CD4-positive, alpha-beta T cell treated with Interleukin-2 at 100 ng/mL for 4 hours (primary cell): ENCODE measurements at places on chromosomes 3 and 15.

- no peak for DNase-seq
Observed at GRCh38 chr3:55691141-55691540, 204.0 kb upstream of the WNT5A start.

GRCh38 chr3:14228681-14229470 is 50.3 kb downstream of the LSM3 start:
- DNase-seq: no peak

GRCh38 chr3:146345900-146346299 is 95.0 kb upstream of the PLSCR4 start:
- DNase-seq: no peak

DNA sequence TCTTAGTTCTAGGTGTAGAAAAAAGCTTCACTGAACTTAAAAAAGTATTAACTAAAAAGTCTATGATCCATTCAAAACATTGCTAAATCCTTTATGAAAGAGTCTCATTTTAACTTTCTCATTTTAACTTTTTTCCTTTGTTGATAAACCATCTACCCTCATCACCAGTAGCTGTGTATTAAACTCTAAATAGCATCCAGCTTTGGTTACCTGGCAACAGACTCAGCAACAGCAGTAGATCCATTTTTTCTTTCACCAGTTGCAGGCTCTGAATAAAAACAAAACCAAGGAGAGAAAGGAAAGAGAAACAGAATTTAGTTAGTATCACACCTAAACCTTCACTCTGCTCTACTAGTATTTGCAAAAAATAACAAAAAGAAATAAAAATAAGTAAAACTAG is 51.6 kb downstream of the TP53BP1 start:
- no peak for DNase-seq

GRCh38 chr3:88188436-88188835 is 38.7 kb downstream of the C3orf38 start:
- DNase-seq: no peak

DNA sequence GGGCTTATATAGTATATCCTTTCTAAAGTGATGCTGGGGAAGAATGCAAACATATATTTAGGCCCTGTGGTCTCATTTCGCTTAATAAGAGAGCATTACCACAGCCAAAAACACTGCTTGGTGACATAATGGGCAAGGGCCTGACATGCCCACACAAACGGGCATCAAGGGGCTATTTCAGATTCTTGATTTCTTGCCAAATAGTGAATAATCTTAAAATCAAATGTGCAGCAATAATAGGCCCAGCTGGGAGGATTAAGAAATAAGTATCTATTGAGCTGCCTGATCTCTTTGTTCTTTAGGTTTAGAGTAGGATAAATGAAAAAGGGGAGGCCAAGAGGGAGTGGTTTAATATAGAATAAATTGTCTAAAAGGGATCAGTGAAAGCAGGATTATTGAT is 241.0 kb upstream of the GBE1 start:
- DNase-seq: no peak

DNA sequence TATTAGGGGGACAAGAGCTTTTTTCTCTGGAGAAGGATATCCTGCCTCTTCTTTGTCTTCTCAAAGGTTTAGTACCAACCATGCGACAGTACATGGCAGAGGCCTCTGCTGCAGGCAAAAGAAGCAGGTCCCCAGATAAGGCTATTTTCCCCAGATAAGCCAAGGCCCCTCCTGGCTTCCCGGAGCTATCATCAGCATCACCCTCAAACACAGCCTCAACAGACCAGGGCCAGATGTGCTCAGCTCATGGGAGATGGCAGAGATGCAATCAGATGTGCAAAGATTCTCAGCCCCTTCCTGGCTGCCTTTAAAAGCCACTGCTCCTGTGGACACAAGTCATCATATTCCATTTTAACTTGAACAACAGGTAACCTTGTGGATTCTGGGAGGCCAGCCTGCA is 49.0 kb downstream of the NTRK3 start:
- no peak for DNase-seq

GRCh38 chr3:184821034-184821433 is 9.1 kb downstream of the VPS8 start:
- DNase-seq: no peak

DNA sequence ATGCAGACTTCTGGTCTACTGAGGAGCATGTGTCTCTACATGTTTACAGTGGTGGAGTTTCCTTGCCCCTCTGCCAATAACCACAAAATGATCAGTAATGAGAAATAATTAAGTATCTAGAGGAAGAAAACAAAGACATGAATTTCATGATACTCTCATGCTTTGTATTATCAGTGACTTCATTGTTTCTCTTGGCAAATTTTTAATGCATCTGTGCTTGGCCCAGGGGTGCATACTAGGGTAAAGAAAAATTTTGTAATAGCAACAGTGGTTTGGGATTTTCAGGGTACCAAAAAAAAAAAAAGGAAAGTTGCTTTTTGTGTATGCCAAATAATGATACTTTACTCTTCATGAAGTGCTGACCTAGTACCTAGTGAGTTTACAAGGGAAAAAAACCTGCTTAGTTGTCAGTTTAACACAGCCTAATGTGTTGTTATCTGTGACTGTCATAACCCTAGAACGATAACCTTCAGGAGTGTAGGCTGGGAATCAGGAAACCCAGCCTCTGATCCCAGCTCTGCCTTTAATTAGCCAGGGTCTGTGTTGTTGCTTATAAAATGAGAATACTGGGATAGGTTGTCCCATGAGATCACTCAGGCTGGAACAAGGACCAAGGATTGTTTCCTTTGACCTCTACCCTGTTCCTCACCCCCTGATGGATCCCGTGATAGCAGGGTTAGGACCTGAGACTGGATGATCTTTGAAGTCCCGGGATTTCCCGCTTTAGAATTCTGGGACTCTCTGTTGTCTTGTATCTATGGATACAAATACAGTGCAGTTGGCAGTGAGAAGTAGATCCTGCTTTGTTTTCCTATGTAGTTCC is 117.5 kb downstream of the CMSS1 start:
- no peak for DNase-seq

DNA sequence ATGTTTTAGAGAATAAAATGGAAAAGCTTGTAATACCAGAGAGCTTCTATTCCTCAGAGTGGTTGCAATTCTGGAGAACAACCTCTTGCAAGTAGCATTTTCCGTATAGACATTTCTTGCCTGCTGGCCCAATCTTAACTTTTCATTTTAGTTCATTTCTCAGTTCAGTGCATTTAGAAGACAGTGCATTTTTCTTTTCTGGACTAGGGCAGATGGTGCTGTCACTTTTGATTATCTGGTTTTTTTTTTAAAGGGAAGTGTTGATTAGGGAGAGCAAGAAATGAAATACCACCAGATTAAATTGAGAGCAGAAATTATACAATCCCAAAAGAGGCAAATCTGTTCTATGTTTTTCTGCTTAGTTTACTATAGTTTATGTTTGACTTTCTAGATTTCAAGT is 172.7 kb downstream of the GHSR start:
- DNase-seq: no peak

GRCh38 chr15:80703081-80703480 is 8.0 kb downstream of the ABHD17C start:
- no peak for DNase-seq

DNA sequence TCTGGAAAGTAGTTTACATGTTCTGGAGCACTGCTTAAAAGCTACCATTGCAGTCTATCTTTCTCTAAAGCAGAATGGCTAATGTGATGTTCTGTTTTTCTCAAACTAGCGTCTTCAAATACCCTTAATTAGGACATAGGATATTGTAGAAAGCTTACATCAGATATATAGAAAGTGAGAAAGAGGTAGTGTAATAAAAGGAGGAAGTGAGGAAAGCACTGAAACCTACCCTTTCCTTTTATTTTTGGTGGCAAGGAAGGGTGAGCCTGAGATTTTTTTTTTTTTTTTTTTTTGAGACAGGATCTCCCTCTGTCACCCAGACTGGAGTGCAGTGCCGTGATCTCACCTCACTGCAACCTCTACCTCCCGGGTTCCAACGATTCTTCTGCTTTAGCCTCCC is 9.4 kb downstream of the SENP2 start:
- no peak for DNase-seq

DNA sequence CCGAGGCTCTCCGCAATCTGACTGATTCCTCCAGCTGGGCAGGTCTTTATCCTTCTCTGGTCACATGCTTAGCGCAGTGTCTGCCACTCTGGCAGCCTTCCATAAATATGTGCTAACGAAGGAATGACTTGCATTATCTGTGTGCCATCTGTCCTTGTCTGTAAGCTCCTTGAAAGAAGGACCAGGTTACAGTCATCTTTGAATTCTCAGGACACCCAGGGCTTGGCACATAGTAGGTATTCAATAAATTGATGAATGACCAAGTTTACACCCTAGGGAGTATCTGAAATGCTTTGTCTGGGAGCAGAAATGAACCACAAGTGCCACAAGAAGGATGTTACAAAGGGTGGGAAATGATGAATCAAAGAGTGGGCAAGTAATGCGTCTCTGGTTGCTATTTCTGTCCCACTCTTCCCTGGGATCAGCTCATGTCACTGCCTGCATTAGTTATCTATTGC is 16.5 kb upstream of the FAM3D start:
- no peak for DNase-seq

GRCh38 chr3:96803870-96804269 is 10.5 kb upstream of the EPHA6 start:
- DNase-seq: no peak

DNA sequence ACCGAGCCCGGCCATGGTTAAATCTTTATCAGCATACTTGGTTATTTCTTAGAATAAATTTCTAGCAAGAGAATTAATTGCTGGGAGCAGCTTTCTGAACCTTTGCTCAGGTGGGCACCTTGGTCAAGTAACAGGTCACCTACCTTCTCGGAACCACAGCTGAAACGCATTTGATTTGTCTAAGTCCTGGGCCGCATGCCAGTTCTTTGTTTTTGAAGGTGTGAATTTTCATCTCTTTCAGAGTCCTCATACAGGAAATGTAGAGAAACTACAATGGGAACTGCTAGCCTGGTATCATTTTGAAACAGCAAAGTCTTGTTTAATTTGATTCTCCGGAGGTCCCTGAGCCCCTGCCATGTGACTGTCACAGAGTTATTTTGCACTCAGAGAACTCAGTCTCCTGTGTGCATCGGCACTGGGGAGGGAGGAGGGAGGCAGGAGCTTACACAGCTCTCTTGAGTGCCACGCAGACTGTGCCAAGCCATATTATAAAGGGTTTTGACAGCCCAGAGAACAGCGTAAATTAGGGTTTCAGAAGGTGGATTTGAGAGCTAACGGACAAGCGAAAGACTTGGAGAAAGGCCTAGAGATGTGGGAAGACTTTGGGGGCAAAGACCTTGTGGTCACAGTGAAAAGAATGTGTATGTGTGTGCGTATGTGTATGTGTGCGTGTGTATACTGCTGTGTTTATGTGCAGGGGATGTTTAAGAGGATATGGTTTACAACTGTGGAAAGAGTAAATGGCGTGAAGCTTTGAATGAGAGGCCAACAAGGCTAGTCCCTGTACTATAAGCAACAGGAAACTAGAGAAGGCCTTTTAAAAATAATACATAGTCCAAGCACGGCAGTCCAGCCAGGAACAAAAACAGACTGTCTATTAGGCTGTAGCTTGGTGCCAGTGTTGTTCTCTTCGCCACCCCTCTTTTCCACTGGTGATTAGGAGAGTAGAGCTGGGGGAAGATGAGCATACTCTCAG is 61.8 kb upstream of the ATP13A3 start:
- no peak for DNase-seq

DNA sequence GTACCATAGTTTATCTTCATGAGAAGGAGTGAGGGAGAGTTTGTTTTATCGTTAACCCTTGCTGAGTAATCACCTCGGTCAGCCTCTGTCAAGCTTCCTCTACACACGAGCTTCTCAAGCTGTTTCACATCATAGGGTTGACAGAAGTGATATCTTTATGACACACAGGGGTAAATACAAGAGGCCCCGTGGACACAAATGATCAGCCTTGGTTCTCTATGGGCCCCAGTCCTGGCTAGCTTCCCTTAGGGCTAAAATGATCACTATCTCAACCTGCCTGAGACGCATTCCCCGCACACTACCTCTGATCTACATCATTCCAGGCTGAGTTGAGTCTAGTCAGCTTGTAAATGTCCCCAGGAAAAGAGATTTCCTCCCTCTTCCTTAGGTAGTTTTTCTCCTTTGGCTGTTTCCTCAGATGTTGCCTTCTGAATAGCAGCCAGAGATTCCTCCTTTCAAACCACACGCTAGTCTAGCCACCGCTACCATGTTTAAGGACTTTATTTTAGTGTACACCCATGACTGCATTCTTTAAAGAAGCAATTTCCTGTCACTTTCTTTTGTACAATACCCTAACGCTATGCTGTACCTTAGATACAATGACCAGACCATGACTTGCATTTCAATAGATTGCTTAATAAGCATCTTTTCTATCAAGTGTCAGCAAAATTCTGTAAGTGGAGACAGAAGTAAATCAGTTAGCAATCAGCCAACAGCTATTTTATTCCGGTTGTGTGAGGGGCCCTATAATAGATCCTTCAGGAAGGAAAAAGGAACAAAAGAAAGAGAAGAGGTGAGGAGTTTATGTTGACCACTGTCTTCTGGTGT is 35.1 kb upstream of the PPARG start:
- DNase-seq: no peak
